ENCODE measurements at places on chromosomes 6 and 20.

- DNase-seq, result no peak
Measured at GRCh38 chr6:113774127-113774825, 82.9 kb upstream of the MARCKS start.

GRCh38 chr20:60113024-60113724, 155.0 kb downstream of the CDH26 start:
- DNase-seq, result no peak

DNA sequence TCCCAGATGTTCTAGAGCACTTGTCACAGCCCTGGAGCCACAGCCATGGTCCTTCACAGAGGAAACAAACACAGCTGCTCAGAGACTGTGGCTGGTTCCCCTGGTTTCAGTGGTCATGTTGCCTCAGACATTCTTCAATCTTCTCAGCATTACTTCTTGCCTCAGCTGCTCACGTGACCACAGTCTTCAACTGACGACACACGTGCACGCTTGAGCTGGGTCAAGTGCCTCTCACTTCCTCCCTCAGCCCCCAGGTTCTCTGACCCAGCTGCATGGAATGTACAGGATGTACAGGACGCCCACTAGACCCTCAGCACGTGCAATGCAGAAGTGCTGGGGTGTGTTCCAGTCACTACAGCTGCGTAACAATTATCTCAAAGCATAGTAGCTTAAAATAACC, 159.8 kb upstream of the GGTLC1 start:
- no peak for DNase-seq

GRCh38 chr6:111829998-111830397, 43.3 kb downstream of the FYN start:
- DNase-seq, result no peak

DNA sequence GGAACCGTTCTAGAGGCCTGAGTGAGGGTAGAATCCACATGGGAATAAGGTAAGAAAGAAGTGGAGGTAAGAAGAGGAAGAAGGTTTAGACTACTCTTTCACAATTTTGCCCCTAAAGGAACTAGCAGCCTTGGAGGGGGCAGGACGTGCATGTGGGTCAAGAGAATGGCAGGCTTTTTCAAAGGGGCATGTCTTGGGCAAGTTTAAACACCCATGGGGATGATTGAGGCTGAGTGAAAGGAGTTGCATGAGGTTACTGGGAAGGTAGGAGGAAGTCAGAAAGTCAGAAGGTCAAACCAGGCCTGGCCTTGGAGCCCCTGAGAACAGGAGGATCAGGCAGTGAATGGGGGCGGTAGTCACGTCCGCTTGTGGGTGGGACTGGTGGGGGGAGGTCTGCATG, 10.2 kb downstream of the ADA start:
- no peak for DNase-seq

GRCh38 chr6:100307561-100307960, 157.2 kb downstream of the SIM1 start:
- no peak for DNase-seq

DNA sequence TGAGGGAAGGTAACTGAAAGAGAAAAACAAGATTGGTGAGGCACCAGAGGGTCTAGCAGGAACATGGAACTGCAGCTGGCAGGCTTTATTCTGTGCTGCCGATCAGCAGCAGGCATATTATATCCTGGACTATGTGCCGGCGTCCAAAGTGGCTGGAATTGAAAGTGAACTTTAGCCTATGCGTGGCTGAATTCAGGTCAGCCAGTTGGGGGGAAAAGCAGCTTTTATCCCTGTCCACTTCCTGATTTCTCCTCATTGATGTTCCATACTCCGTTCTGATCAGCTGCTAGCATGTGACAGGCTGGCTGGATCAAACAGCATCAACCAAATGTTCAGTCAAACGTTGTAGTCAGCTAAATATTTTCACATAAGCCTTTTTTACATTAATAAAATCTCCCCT, 99.0 kb downstream of the CAP2 start:
- no peak for DNase-seq

DNA sequence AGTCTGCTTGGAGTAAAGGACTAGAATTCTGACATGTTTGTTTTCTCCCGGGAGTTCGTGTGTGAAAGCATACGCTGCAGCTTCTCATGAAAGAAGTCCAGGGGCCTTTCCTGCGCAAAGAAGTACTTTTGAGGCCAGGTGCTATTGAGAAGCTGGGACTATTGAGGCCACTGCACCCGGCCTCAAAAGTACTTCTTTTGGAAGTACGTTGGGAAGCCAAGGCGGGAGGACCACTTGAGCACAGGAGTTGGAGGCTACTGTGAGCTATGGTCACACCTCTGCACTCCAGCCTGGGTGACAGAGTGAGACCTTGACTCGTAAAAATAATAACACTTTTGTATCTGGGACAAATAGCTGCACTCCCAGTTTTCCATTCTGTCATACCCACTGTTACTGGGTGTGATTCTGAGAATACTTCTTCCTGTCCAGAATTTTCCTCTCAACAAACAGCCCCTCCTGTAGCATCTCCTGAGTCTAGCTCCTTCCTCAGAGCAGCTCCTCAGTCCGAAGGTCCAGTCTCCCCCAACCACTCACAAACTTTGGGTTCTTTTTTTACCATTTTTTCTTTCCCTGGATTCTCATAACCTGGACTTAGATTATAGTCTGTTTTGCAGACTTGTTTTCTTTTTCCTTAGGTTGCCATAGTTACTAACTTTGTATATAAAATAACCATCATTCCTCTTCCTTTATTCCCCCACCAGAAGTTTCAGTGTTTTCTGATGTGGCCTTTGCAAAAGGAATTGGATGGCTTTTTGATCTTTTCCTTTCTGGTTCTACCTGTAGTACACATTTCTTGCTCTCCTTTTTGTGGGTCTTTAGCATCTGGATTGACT, 12.7 kb downstream of the STK35 start:
- DNase-seq, result no peak

DNA sequence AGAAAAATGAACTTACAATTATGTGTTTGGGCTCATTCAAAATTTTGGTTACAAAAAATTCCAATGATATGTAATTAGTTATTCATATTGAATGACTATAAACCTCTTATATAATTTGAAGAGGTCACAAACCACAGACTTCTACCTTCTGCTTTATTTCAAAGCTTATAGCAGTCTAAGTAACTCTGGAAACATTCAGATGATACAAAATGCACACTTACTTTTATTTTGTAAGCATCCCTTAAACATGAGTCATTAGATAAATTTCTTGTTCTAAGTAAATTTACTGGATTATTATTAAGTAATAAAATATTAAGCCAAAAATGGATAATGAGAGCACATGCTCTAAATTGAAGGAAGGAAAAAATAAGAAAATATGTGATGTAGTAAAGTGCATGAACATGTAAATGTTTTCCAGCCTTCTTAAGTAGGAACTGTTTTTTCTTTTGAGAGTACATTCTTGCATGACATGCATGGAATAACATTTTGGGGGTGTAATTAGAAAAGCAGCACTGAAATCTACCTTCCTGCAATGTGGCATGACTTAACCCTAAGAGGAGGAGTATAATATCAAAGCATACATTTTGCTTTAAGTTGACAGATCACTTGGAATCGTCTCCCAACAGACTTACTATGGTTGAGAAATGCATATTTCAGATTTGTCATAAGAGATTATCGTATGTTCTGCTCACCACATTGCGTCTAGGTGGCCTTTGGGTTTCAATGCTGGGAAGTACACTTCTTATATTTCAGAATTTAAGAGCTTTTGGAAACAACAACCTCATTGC, 372.7 kb upstream of the HSF2 start:
- DNase-seq, result no peak

GRCh38 chr6:108837236-108837971, 10.8 kb upstream of the ARMC2 start:
- no peak for DNase-seq

DNA sequence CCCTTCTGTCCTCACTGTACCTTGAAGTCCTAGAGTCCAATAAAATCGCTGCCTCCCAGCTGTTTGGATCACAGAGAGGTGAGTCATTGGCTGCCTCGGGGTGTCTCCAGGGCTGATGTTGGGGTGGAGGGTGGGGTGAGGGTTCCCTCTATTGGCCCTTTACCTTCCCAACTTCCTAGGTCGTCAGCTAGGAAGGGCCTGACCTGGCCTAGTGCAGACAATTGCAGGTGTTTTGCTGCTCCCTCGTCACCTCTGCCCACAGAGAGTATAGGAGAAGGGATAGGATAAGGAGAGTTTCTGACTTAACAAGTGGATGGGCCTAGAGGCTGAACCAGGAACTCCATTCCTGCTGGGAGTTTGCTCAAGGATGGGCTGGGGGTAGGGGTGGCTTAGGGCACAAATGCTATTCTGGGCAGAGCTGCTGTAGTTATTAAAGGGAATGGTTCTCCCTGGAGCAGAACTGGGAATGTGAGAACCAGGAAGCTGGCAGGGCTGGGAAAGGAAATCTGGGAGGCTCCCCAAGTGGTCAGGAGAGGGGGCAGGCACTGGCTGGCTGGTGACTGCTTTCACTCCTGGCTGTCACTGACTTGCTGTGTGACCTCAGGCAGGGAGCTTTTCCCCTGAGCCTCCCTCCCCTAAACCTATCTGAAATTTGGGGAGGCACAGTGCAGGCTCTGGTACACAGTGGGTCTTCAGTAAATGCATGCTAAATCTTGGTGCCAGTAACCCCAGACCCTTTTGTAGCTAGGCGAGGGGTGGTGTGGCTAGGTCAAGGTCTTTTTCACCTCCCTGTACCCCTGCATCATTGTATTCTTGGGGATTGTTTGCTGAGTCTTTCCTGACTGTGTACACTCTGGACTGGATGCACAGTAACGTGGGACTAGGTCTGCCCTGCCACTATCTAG, 1.5 kb downstream of the TP53INP2 start:
- DNase-seq, result peak; percentile 8

DNA sequence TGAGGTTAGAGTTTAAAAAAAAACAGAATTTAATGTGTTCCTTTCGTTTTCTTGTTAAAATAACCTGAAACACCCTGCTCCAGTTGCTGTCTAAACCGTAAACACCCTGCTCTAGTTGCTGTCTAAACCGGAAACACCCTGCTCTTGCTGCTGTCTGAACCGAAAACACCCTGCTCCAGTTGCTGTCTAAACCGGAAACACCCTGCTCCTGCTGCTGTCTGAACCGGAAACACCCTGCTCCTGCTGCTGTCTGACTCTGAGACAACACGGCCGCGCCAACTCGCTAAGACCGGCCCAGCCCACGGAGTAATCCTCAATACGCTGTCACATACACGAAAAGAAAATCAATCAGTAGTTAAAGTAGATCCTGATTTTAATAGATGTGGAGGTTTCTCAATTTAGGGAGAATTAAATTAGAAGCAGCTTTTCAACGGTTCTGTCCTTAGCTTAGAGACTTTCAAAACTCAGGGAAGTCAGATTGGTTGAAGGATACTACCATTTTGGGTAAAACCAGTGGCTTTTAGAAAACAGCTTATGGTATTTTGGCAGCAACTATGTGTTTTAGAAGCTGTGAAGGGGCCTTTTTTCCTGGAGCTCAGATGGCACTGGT, 98.3 kb downstream of the RAMACL start:
- DNase-seq, result peak; percentile 89

GRCh38 chr20:48875914-48876240, 45.6 kb upstream of the ARFGEF2 start:
- DNase-seq, result no peak

DNA sequence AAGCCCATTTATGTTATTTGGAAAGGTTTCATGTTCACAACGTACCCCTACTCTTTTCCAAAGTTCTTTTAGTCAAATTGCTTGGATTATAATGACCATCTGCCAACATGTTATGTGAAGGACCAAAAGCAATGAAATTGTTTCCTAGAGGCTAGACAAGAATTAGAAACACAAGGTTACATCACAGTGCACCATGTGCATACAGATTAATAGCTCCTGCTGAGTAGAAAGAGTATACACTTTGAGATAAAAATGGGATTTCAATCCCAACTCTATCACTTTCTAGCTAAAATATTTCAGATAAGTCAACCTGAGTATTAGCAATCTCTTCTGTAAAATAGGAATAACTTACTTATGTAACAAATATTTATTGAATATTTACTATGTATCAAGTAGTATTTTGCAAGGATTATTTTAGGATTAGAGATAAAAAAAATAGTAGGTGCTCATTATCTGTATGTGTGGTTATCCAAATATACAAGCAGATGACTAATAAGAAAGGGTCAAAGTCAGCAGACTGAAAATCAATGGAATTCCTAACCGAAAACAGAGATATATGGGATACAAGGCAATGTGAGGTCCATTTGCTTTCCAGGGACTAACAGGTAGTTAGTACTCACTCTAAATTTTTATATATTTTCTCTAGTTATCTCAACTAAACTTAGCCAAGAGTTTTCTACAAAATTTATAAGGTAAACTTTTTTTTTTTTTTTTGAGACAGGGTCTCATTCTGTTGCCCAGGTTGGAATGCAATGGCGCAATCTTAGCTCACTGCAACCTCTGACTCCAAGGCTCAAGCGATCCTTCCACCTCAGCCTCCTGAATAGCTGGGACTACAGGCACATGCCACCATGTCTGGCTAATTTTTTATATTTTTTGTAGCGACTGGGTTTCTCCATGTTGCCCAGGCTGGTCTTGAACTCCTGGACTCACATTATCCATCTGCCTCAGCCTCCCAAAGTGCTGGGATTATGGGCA, 127.7 kb downstream of the PDSS2 start:
- DNase-seq, result no peak

DNA sequence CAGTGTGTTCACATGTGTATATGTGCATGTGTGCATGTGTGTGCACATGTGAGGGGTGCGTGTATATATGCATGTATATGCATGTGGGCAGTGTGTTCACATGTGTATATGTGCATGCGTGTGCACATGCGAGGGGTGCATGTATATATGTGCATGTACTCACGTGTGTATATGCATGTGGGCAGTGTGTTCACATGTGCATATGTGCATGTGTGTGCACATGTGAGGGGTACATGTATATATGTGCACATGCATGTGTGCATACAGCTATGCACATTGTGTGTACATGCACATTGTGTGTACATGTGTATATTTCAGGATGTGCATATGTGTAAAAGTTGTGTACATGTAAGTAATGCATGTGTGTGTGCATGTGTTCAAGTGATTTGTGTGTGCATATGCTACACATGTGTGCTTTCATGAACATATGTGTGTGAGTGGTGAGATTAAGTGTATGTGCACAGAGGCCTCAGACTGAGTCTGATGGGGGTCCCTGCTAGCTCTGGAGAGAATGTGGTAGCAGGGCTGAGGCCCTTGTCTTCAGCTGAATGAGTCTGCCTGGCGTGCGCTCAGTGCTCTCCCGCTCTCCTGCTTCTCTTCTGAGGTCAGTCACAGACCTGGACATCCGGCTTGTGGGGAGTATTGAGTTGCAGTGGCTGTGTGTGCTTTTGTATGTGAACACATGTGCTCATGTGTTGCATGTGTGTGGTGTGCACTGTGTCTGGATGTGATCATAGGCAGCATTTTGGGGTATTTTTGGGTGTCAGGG, 19.9 kb upstream of the MYT1 start:
- DNase-seq, result no peak

- DNase-seq, result no peak
Measured at GRCh38 chr6:36752886-36753506, 55.4 kb downstream of the RAB44 start.

GRCh38 chr6:52667572-52667971, 3.3 kb upstream of the TMEM14A start:
- DNase-seq, result no peak

DNA sequence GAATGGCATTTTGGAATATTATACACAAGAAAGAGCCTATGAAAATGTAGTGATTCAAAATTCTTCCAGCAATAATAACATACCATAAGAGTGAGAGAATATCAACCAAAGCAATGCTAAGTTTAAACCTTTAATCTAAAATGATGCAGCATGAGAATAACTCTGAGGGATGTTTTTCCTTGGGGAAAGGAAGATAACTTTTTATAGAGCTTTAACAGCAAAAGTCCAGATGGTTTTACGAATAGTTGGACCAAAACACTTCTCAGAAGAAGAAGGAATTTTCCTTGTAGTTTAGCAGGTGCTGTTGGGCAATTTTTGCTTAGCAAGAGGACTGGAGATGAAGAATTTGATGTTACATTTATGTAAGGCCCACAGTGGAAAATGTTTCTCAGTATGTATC, 1503.2 kb downstream of the HACE1 start:
- no peak for DNase-seq
